ENCODE measurements at places on chromosomes 1 and 21. TPM values are rescaled to one million over a fixed set of nuclear protein-coding genes. Genes with fewer than 3 reads are reported as not detected.

GRCh38 chr1:57725318-57725717, 301.5 kb upstream of the DAB1 start:
- no peaks in the 10 kb centered on the region for H3K36me3 ChIP-seq
- no peak overlapping the region for H3K27ac ChIP-seq
- no peak for DNase-seq
- no peaks in the 10 kb centered on the region for H3K27me3 ChIP-seq
- H3K4me3 ChIP-seq: no peak overlapping the region
- no peaks in the 10 kb centered on the region for H3K4me1 ChIP-seq

DNA sequence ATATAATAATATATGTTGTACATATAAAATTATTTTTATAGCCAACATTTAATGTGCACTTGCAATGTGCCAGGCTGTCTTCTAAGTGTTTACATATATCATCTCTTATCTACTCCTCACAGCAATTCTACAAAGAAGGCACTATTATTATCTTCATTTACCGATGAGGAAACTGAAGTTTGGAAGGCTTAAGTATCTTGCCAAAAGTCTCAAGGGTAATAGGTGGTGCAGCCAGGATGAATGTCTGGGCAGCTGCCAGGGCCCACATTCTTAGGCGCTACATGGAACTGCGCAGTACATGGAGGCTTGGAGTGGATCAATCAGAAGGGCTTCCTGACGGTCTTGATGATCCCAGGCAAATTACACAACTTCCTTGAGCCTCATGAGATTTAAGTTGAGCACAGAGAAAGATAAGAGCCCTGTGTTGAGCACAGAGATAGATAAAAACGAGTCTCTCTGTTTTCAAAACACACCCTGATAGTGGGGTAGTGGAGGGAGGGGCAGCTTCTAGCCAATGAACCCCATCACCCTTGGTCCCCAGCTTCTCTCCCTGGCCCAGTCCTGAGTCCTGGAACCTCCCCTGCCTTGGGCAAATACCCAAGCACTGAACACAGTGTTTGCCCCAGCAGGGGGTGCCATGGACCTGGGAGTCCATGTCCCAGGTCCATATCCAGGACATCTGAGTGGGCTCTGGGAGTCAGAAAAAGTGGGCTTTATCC, 9.2 kb downstream of the POU3F1 start:
- DNase-seq: no peak
- H3K36me3 ChIP-seq: no peaks in the 10 kb centered on the region
- H3K27me3 ChIP-seq: peaks cover 6% of the 10 kb centered on the region
- H3K4me3 ChIP-seq: no peak overlapping the region
- H3K27ac ChIP-seq: no peak overlapping the region

DNA sequence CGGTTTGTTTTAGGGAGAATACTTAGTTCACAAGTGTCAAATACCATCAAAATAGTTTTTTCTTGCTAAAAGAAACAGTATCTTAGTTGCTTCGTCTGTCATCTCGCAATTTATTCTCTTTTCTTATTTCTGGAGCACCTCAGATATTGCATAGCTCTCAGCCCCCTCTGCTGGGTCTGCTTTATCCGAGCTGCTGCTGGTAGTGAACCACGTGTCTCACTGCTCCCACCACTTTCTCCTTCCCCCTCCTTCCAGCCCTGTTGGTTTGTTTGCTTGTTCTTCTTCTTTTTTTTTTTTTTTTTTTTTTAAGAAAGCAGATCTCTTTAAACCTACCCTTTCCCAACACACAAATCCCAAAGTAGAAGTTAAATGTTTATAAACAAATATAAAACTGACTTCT, 170.8 kb downstream of the EDEM3 start:
- no peaks in the 10 kb centered on the region for H3K27me3 ChIP-seq
- no peak for DNase-seq
- no peaks in the 10 kb centered on the region for H3K36me3 ChIP-seq
- no peak overlapping the region for H3K4me3 ChIP-seq

GRCh38 chr1:202439308-202439707, 90.8 kb downstream of the PPP1R12B start:
- H3K36me3 ChIP-seq: peaks cover 4% of the 10 kb centered on the region
- DNase-seq: no peak
- no peak overlapping the region for H3K27ac ChIP-seq
- no peak overlapping the region for H3K4me3 ChIP-seq
- H3K4me1 ChIP-seq: no peaks in the 10 kb centered on the region
- no peaks in the 10 kb centered on the region for H3K27me3 ChIP-seq

DNA sequence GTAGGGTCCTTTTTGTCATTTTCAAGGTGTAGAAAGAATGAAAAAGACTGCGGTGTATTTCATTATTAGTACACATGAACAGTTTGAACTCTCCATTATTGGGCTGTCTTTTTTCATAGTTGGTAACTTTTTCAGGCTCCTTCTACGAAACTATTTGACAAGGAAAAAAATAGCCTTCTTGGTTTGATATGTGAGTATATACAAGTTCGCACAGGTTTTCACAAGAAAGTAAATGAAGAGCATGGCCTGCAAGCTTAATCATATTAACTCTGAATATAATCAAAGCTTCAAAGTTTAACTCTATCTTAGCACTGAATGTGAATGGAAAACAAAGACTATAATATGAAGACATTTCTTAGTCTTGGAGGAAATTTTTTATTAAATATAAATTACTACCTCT, 290.0 kb upstream of the ADGRL2 start:
- H3K27ac ChIP-seq: no peak overlapping the region
- no peak for DNase-seq
- H3K36me3 ChIP-seq: no peaks in the 10 kb centered on the region
- H3K27me3 ChIP-seq: no peaks in the 10 kb centered on the region
- H3K4me1 ChIP-seq: no peaks in the 10 kb centered on the region

DNA sequence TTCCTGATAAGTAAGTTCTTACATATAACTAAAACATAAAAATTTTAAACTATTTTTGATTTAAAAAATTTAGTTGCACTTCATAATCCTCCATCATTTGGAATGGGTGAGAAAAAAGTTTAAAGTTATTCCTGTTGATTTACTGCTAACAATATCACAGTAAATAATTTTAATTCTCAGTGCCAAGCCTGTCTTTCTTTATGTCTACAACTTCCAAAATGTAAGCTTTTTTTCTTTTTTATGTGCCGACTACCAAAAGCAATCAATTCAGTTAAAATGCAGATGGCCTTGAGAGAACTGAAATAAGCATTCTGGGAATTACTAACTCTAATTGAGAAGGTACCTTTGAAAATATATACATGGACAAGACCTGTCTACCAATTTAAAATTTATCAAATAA, 1224.3 kb upstream of the B3GALT2 start:
- no peak for DNase-seq
- H3K4me3 ChIP-seq: no peak overlapping the region
- H3K27ac ChIP-seq: no peak overlapping the region
- no peaks in the 10 kb centered on the region for H3K4me1 ChIP-seq

DNA sequence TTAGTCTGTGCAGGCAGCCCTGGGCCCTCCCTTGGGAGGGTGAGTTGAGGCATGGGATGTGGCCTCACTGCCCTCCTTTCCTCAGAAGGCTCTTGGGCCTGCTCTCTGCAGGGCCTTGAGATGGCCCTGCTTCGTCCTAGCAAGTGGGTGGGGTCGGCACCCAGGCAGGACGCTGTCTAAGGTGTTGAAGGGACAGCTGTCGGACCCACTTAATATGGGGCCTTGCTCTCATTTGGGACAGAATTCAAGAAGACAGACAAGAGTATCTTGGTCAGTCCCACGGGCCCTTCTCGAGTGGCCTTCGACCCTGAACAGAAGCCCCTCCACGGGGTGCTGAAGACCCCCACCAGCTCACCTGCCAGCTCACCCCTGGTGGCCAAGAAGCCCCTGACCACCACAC, 26.0 kb upstream of the PDXK start:
- DNase-seq: no peak
- H3K27ac ChIP-seq: no peak overlapping the region
- H3K4me3 ChIP-seq: no peak overlapping the region
- H3K27me3 ChIP-seq: no peaks in the 10 kb centered on the region

- H3K4me1 ChIP-seq: no peaks in the 10 kb centered on the region
- no peak for DNase-seq
- H3K4me3 ChIP-seq: no peak overlapping the region
- no peaks in the 10 kb centered on the region for H3K36me3 ChIP-seq
- H3K27me3 ChIP-seq: no peaks in the 10 kb centered on the region
These were observed 287.4 kb upstream of the RUNX1 start for GRCh38 chr21:35336534-35336933.

- no peak overlapping the region for H3K4me3 ChIP-seq
- no peaks in the 10 kb centered on the region for H3K36me3 ChIP-seq
- H3K27ac ChIP-seq: no peak overlapping the region
- no peaks in the 10 kb centered on the region for H3K4me1 ChIP-seq
- no peaks in the 10 kb centered on the region for H3K27me3 ChIP-seq
These were observed 785.2 kb upstream of the B3GALT2 start for GRCh38 chr1:193971595-193971994.

GRCh38 chr1:29133861-29134694, 10.4 kb upstream of the TMEM200B start:
- no peak for DNase-seq
- H3K36me3 ChIP-seq: no peaks in the 10 kb centered on the region
- H3K4me1 ChIP-seq: no peaks in the 10 kb centered on the region
- no peaks in the 10 kb centered on the region for H3K27me3 ChIP-seq

DNA sequence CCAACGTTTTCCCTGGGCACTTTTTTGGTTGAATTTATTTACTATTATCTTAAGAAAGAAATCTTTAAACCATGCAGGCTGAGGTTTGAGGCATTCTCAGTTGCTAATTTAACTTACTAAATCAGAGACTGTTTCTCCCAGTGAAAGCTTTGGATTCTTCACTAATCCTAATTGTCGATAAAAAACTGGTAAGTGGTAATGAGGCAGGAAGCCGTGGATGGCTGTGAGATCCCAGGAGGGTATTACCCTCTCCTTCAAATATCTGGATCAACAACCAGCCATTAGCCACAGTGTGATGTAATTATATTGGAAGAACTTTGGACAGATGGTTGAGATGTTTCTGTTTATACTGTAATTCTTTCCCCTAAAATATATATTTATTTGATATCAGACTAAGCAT, 485.0 kb downstream of the DISC1 start:
- no peaks in the 10 kb centered on the region for H3K4me1 ChIP-seq
- DNase-seq: no peak
- H3K36me3 ChIP-seq: no peaks in the 10 kb centered on the region
- no peak overlapping the region for H3K27ac ChIP-seq

HSD3B1 gene
- not detected for total RNA-seq

TPTE gene
- total RNA-seq: not detected

BSND gene
- 0.15 TPM for total RNA-seq

NUAK2 gene
- 0.98 TPM for total RNA-seq

LRRC7 gene
- total RNA-seq: not detected

FCMR gene
- 11.0 TPM for total RNA-seq

FCRL6 gene
- total RNA-seq: 2.8 TPM

KCNJ6 gene
- total RNA-seq: not detected

MROH7 gene
- 5.3 TPM for total RNA-seq

REN gene
- total RNA-seq: not detected

MORC3 gene
- total RNA-seq: 62.8 TPM
